ENCODE measurements at places on chromosomes 4 and X.

- DNase-seq: no peak
- H3K27me3 ChIP-seq: no peaks in the 10 kb centered on the region
- H3K4me3 ChIP-seq: no peak overlapping the region
- H3K27ac ChIP-seq: no peak overlapping the region
- H3K4me1 ChIP-seq: no peaks in the 10 kb centered on the region
Observed at GRCh38 chr4:8709729-8710360, 117.3 kb downstream of the CPZ start.

DNA sequence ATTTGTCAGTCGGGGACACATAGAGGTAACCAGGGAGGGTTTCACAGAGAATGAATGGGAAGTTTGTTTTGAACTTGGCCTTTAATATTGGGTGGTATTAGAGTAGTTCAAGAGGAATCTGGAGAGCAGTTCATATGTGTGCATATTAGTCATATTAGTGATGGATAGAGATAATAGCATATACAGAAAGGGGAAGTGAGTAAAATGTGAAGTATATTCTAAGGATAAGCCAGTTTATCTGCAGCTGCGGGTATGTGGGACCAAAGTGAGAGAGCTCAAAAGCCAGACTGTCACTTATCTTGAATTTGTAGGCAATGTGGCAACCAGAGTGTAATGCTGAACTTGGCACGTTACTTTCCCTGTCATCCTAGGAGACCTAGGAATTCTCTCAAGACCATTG lies 169.9 kb downstream of the AFF2 start:
- H3K36me3 ChIP-seq: no peaks in the 10 kb centered on the region
- H3K27ac ChIP-seq: no peak overlapping the region
- H3K4me3 ChIP-seq: no peak overlapping the region
- H3K27me3 ChIP-seq: no peaks in the 10 kb centered on the region

- H3K4me3 ChIP-seq: no peak overlapping the region
- DNase-seq: no peak
- H3K4me1 ChIP-seq: no peaks in the 10 kb centered on the region
Observed at GRCh38 chrX:73823473-73824004, 260.5 kb downstream of the CHIC1 start.

- no peaks in the 10 kb centered on the region for H3K4me1 ChIP-seq
- no peak for DNase-seq
Observed at GRCh38 chr4:132923516-132923915, 225.6 kb upstream of the PCDH10 start.

DNA sequence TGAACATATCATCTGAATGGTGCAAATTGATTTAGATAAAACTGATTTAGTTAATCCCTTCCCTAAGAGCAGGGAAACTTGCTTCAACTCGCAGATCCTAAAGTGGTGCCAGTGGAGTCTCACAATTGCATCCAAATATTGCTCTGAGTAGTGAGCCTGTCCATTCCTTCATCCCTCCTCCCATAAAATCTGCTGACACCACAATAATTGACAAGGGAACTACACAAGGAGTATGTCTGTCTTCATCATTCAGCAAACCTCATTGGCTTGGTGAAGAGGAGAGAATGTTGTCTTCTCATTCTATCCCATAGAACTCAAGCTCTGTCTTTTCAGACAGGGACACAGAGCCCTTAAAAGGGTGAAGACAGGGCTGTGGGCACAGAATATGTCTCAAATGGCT lies 4.2 kb downstream of the MID2 start:
- no peaks in the 10 kb centered on the region for H3K4me1 ChIP-seq
- H3K4me3 ChIP-seq: no peak overlapping the region
- H3K36me3 ChIP-seq: no peaks in the 10 kb centered on the region
- no peak for DNase-seq
- no peak overlapping the region for H3K27ac ChIP-seq

- H3K27me3 ChIP-seq: no peaks in the 10 kb centered on the region
- no peak overlapping the region for H3K27ac ChIP-seq
- H3K36me3 ChIP-seq: no peaks in the 10 kb centered on the region
- H3K4me1 ChIP-seq: no peaks in the 10 kb centered on the region
- no peak overlapping the region for H3K4me3 ChIP-seq
Observed at GRCh38 chr4:81623434-81623833, 151.7 kb upstream of the RASGEF1B start.

DNA sequence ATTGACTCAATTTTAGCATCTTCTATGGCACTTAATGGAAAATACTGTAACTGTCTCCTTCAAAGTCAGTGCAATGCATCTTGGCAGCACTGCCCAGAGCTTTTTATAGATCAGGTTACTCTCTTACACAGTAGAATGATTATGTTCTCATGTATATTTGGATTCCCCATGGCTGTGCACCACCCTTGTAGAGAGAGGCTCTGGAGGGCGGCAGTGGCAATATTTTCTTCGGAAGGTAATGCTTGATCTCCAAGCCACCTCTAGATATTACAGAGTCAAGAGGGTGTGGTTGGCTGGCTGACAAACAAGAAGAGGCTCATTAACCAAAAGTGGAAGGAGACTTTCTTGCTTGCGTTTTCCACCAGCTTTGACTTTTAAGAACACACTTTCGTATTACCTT lies 72.8 kb upstream of the ARSJ start:
- no peak overlapping the region for H3K4me3 ChIP-seq
- DNase-seq: no peak
- no peaks in the 10 kb centered on the region for H3K27me3 ChIP-seq
- H3K27ac ChIP-seq: no peak overlapping the region

GRCh38 chr4:94544811-94545210 lies 93.1 kb downstream of the PDLIM5 start:
- H3K4me3 ChIP-seq: no peak overlapping the region
- H3K4me1 ChIP-seq: peaks cover 33% of the 10 kb centered on the region
- no peak for DNase-seq
- no peaks in the 10 kb centered on the region for H3K36me3 ChIP-seq

- H3K4me3 ChIP-seq: no peak overlapping the region
- H3K36me3 ChIP-seq: no peaks in the 10 kb centered on the region
- H3K27ac ChIP-seq: no peak overlapping the region
- no peaks in the 10 kb centered on the region for H3K27me3 ChIP-seq
- no peak for DNase-seq
Observed at GRCh38 chr4:46081248-46081647, 42.6 kb downstream of the GABRG1 start.

- H3K27ac ChIP-seq: no peak overlapping the region
- H3K4me1 ChIP-seq: no peaks in the 10 kb centered on the region
- no peak overlapping the region for H3K4me3 ChIP-seq
- no peak for DNase-seq
- no peaks in the 10 kb centered on the region for H3K36me3 ChIP-seq
Observed at GRCh38 chrX:140507223-140507981, 2.5 kb upstream of the SOX3 start.

- H3K4me3 ChIP-seq: peak overlapping the region; percentile 88
- H3K4me1 ChIP-seq: peaks cover 24% of the 10 kb centered on the region
- peak; percentile 51 for DNase-seq
- peak overlapping the region; percentile 61 for H3K27ac ChIP-seq
- H3K36me3 ChIP-seq: peaks cover 19% of the 10 kb centered on the region
Observed at GRCh38 chr4:56976837-56977320, 527 bp downstream of the NOA1 start.

DNA sequence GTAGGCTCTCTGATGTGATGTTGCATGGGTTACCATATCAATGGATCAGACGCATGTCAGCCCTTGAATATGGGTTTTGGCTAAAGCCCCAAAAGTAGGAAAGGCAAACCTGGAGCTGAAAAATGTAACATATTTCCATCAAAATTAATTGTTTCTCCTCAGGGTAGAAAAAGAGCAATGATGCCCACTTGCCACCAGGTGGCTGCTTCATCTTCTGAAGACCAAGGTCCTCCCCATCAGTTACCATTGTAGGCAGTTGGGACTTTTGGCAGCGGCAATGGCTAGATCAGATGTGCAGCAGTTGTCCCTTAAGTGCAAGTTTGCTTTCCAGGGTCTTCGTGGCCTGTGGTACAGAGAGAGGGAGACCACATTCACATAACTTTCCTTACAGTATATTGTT lies 118.2 kb downstream of the NAF1 start:
- no peaks in the 10 kb centered on the region for H3K4me1 ChIP-seq
- peak; percentile 61 for DNase-seq
- no peaks in the 10 kb centered on the region for H3K27me3 ChIP-seq
- no peaks in the 10 kb centered on the region for H3K36me3 ChIP-seq

- DNase-seq: peak; percentile 26
- no peaks in the 10 kb centered on the region for H3K36me3 ChIP-seq
- peak overlapping the region; percentile 77 for H3K27ac ChIP-seq
- no peaks in the 10 kb centered on the region for H3K4me1 ChIP-seq
- H3K27me3 ChIP-seq: peaks cover 2% of the 10 kb centered on the region
- no peak overlapping the region for H3K4me3 ChIP-seq
Observed at GRCh38 chrX:39759526-39760224, 338.1 kb downstream of the BCOR start.

DNA sequence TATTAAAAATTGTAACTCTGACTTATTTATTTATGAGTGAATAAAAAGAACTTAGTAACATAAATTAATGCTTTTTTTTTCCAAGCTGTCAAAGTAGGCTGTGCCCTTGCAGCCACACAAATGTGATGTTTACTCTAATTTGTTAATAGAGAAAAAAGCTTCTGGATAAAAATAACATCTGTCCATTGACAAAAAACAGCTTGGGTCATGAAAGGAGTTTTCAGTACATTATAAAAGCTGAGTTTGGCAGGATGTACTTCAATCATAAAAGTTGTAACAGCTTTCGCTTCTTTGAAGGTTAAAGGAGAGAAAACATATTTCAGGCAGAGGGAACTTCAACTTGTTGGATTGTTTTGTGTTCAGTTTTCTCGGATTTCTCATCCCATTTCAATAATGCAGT lies 105.6 kb downstream of the SLC4A4 start:
- no peak for DNase-seq
- H3K27ac ChIP-seq: no peak overlapping the region
- H3K36me3 ChIP-seq: no peaks in the 10 kb centered on the region
- no peaks in the 10 kb centered on the region for H3K27me3 ChIP-seq
- H3K4me1 ChIP-seq: no peaks in the 10 kb centered on the region

- H3K36me3 ChIP-seq: no peaks in the 10 kb centered on the region
- peaks cover 16% of the 10 kb centered on the region for H3K4me1 ChIP-seq
- no peak overlapping the region for H3K27ac ChIP-seq
- no peaks in the 10 kb centered on the region for H3K27me3 ChIP-seq
- DNase-seq: peak; percentile 4
Observed at GRCh38 chr4:159137176-159137575, 34.3 kb downstream of the RAPGEF2 start.

GRCh38 chrX:23844502-23845138 lies 61.6 kb downstream of the SAT1 start:
- DNase-seq: no peak
- H3K4me3 ChIP-seq: no peak overlapping the region
- no peaks in the 10 kb centered on the region for H3K36me3 ChIP-seq
- H3K27me3 ChIP-seq: no peaks in the 10 kb centered on the region
- H3K27ac ChIP-seq: no peak overlapping the region
- H3K4me1 ChIP-seq: no peaks in the 10 kb centered on the region

GRCh38 chr4:10960389-10960788 lies 275.8 kb upstream of the CLNK start:
- H3K4me3 ChIP-seq: no peak overlapping the region
- H3K4me1 ChIP-seq: no peaks in the 10 kb centered on the region
- no peaks in the 10 kb centered on the region for H3K27me3 ChIP-seq

- H3K4me3 ChIP-seq: no peak overlapping the region
- H3K27me3 ChIP-seq: no peaks in the 10 kb centered on the region
- H3K4me1 ChIP-seq: no peaks in the 10 kb centered on the region
- no peaks in the 10 kb centered on the region for H3K36me3 ChIP-seq
Observed at GRCh38 chr4:158496030-158496741, 25.5 kb upstream of the RXFP1 start.

DNA sequence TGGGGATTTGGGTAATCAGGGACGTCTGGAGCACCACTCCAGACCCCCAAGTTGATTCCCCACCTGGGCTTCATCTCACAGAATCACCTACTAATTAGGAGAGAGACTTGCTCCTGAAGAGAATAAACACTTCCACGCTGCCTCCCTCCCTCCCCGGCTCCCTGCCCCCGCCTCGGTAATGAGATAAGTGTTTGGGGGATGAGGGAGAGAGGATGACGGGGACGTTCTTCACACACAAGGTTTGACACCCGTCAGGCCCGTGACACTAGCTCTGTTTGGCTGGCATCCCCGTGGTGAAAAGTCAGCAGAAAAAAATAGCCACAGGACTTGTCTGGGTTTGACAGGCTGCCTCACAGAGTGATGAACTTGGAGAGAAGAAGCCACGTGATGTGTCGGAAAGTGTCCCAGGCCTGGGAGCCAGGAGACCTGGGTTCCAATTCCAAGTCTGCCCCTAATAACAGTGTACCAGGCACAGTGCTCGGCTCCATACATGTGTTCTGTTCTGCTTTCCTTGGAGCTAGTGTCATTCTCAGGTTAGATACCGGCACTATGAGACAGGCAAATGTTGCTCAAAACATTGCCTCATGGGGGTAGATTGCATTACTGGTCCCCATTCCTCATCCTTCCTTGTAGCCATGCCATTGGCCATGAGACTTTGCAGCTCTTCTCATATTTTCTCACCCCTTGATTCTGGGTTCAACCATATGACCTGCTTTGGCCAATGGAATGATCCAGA lies 578.0 kb downstream of the BCOR start:
- DNase-seq: no peak
- H3K4me3 ChIP-seq: no peak overlapping the region
- no peaks in the 10 kb centered on the region for H3K36me3 ChIP-seq
- H3K27me3 ChIP-seq: peaks cover 9% of the 10 kb centered on the region
- H3K4me1 ChIP-seq: no peaks in the 10 kb centered on the region

DNA sequence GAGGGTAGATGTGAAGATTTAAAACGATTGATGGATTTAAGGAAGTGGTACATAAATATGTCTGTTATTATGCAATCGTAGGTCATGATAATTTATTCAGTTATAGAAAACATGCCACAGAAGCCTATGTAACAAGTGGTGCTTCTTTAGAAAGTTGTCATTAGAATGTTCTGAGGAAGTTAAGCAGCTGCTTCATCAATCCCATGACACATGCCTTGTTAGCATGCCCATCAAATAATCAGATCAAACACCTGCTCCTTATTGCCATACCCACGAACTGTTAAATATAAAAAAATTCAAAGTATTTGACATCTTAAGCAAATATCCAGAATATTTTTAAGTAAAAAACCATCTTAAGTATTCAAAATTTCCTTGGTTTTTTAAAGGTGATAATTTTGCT lies 76.4 kb upstream of the MYOZ2 start:
- no peak overlapping the region for H3K4me3 ChIP-seq
- H3K27me3 ChIP-seq: no peaks in the 10 kb centered on the region
- no peaks in the 10 kb centered on the region for H3K4me1 ChIP-seq
- DNase-seq: no peak
- no peaks in the 10 kb centered on the region for H3K36me3 ChIP-seq
- H3K27ac ChIP-seq: no peak overlapping the region

GRCh38 chrX:63466690-63467089 lies 115.6 kb upstream of the SPIN4 start:
- H3K4me1 ChIP-seq: no peaks in the 10 kb centered on the region
- H3K27me3 ChIP-seq: no peaks in the 10 kb centered on the region
- H3K27ac ChIP-seq: no peak overlapping the region
- H3K4me3 ChIP-seq: no peak overlapping the region

GRCh38 chrX:19122641-19123009 lies 357 bp upstream of the ADGRG2 start:
- H3K27ac ChIP-seq: no peak overlapping the region
- H3K36me3 ChIP-seq: no peaks in the 10 kb centered on the region
- H3K27me3 ChIP-seq: peaks cover 46% of the 10 kb centered on the region
- H3K4me3 ChIP-seq: peak overlapping the region; percentile 48

- H3K27ac ChIP-seq: no peak overlapping the region
- no peak overlapping the region for H3K4me3 ChIP-seq
- H3K27me3 ChIP-seq: no peaks in the 10 kb centered on the region
- no peaks in the 10 kb centered on the region for H3K4me1 ChIP-seq
- DNase-seq: no peak
Observed at GRCh38 chr4:5770051-5770450, 59.0 kb downstream of the EVC start.

- no peaks in the 10 kb centered on the region for H3K36me3 ChIP-seq
- no peaks in the 10 kb centered on the region for H3K4me1 ChIP-seq
- H3K4me3 ChIP-seq: no peak overlapping the region
- no peak overlapping the region for H3K27ac ChIP-seq
Observed at GRCh38 chr4:129929052-129929451, 833.1 kb downstream of the C4orf33 start.

Measured in adrenal gland (tissue), 19 donors.